Activated CD8-positive, alpha-beta T cell treated with anti-CD3 and anti-CD28 coated beads for 36 hours (primary cell): ENCODE measurements at places on chromosomes 5 and 9.

DNA sequence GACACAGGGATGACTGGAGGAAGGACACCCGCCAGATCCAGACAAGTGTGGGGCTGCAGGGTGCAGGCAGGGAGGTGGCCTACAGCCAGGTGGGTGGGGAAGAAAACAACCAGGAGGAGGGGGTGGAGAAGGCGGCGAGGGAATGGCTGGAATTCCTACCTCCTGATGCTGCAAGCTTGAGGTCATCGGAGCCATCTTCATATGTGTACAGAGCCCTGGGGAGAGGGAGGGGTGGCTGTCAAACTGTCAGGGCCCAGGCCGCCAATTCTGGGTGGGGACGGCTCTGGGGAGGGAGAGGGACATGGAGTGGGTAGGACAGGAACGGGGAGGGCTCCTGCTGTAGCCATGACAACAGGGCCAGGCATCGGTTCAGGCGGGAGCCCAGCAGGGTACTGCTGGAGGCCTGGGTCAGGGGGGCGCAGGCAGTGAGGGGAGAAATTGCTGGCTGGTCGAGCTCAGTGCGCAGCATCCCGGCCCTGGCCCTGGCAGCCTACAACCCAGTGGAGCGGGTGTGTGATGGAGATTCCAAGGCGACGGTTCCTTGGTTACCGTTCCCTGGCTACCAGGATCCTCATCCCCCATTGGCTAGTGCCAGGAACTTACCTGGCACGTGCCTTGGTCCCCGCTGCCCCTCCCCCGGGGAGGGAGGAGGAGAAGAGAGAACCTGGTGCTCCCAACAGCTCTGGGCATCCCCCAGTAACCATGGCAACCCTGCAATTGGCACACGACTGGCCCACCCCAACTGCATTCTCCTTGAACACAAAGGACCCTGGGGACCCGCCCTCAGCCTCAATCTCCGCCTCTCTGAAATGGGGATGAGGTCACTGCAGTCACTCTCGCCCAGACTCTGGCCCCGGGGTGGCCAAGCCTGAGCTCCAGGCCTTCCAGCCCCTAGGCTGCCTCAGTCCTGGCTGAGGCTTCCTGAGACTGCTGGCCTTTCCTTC is 4.5 kb downstream of the DBN1 start:
- peak; percentile 28 for DNase-seq

GRCh38 chr9:136185596-136186366 is 19.1 kb downstream of the LHX3 start:
- DNase-seq: no peak

DNA sequence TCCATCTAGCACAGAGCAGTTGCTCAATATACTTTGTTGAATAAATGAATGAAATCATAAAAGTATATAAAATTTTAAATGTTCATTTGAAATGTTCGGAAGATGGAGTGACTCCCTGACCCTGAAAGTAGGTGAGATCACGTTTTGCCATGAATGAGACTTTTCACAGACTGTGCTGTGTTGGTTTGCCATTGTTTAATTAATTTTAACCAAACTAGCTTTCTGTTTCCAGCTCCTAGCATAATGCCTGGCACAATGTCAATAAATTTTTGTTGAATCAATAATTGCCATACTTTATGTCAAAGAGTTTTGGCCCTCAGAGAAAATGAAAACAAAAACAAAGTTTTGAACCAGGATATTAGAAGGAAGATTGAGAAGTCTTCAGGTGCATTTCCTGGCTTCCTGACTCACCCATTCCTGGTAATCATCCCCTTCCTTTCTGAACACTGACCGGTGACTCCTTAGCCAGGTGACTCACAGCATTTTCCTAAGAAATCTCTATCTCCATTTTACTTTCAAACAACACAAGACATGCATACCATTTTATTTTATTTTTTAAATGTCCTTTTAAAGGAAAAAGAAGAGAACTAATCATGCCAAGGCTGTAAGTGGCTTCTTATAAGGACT is 15.1 kb downstream of the SLC28A3 start:
- no peak for DNase-seq

DNA sequence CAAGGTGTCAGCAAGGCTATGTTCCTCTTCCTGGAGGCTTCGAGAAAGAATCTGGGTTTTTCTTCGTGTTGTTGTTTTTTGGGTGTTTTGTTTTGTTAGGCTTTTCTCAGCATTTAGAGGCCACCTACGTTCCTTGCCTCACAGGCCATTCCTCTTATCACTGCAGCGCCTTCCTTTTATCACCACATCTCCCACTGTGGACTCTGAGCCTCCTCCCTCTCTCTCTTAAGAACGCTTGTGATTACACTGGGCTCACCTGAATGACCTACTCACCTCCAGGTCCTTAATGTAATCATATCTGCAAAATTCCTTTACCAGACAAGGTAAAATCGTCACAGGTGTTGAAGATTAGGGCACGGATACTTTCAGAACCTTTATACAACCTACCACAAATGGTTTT is 340.8 kb downstream of the DTWD2 start:
- DNase-seq: no peak

DNA sequence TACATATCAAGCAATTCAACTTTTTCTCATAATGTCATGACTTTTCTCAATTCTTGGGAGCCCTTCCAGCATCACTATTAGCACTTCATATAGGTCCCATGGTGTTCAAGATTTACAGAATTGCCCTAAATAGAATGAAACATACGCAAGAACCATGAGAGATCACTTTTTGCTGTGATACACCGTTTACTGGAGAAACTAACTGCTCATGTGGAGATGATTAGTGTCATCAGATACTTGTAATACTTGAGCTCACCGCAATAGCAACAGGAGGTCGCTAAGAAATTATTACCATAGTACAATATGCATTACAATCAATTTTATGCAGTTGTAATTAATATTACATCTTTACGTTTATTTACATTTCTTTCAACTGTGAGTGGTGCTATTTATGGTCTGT is 4.8 kb upstream of the PCSK5 start:
- no peak for DNase-seq

DNA sequence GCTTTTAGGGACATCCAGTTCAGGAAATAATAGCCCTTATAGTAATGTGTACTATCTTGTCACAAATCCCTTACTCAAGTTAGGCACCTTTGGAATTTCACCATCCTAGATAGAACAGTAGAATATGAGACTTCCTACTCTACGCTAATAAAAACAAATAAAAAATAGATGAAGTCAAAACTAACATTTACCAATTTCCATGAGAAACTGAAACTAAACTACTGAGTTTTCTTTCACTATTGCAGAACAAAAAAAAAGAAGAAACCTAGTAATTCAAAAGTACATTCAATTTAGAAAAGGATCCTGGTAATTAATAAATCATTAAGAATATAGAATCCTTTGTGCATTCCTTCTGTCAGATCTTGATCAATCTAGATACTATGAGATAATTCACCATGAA is 14.0 kb downstream of the STARD4 start:
- no peak for DNase-seq

DNA sequence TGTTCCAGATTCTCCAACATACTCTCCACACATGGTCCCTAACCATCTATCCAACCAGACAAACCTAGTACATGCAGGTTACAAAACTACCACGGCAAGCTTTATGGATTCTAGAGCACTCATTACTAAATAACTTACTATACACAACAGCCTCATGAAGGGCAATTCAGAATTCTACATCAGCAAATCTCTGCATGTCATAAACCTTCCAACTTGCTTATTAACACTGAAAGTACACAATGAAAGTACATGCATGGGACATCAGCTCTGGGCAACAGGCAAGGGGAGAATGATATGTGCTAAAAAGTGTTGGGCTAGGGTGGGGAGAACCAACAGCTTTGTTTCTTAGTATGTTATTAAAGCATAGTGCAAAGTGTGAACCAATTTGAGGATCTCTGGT is 70.4 kb downstream of the TLE1 start:
- DNase-seq: no peak
